Kasumi-1 (cell line): ENCODE measurements at places on chromosomes 1 and 21.

DNA sequence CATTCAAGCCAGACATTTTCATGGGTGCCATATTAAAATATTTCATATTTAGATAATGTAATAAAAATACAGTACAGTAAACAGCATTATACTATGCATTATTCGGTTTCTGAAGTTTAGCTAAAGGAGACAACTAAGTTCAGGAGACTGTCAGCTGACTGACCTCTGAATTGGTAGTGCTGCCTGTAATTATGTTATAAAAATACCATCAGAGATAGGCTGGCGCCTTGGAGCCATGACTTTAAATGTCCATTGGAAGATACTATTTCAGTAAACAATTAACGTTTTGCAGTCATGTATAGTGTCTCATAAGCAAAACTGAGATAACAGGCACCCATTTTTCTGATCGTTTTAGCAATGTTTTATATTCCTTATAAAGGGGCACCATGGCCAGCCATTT is 11.3 kb upstream of the RAB29 start:
- DNase-seq = no peak

GRCh38 chr1:88350648-88351047 is 333.4 kb upstream of the PKN2 start:
- no peak for DNase-seq

- DNase-seq = no peak
Observed at GRCh38 chr1:170075186-170075585, 691 bp upstream of the KIFAP3 start.

GRCh38 chr1:225063722-225064121 is 134.2 kb downstream of the DNAH14 start:
- DNase-seq = no peak

DNA sequence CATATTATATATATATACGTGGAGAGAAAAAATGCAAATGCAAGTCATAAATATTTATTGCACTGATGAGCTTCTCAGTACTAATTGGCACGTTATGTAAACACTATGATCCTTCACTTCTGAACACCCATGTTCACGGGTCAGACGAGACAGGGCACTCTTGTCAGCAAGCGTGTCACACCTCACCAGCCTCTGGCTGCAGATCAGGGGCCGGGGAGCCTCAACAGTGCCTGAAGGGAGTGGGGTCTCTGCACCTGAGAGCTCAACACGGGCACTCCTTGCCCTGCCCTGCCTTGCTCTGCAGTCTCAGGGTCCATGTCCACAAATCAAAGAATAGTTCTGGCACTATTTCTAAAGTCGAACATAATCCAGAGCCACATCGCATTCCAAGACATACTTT is 409 bp upstream of the HIVEP3 start:
- DNase-seq = no peak

DNA sequence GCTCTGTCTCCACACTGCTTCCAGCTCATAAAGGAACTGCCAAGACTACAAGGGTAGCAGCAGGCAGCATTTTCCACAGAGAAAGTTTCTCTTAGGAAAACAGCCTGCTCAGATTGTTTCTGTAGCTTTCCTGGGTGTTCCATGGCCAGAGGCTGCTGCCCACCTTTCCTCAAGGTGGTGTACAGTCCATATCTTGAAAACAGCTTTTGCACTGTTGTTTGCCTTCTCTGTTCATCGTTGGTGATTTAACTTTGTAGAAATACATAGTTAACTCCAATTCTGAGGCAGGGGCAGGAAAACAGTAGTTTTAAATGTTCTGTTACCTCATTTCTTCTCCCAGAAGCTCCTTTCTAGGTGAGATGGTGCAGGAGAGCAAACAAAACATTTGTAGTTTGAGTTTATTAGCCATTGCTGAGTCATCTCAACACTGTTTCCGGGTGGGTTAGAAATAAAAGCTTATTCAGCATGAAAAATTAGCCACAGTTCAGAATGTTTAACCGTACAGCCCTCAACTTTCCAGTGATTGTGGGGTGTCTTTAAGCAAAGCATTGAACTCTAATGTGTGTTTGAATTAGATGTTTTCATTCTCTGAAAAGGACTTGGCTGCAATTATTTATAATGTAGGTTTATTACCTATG is 41.7 kb downstream of the DIP2A start:
- DNase-seq = no peak

DNA sequence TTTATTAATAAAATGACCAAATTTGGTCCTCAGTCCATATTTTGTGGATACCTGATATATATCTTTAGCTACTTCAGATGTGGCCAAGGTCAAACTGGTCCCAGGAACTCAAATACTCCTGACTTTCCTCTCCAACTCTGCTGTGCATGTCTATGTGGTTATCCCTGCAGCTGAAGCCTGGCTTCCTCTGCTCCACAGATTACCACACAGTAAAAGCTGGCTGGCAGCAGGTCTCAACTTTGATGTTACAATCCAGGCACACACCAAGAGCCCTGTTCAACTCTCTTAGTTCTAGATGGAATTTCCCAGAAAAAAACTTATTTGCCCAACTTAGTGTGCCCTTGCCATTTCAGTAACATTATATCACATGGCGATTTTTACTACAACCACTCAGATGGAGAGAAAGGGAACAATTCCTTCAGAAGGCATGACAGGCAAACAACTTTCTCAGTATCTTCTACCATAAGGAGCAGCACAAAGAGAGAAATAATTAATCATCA is 479.5 kb downstream of the PLPP3 start:
- DNase-seq = no peak

DNA sequence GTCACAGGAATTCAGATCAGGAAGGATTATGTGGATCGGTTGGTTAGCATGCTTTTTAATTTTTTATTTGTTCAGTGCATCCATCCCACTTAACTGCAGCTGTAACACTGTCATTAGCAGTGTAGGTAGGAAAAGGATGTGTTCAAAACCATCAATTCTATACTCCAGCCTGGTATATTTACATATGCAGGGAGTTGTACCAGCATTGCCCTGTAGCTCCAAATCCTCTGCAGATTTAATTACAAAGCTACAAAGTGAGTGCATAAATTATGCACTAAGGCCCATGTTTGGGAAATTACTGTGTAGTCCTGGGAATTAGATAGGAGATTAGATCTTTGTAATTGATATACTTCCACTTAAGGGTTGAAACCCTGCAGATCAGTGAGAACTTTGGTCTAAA is 15.9 kb upstream of the OSBPL9 start:
- no peak for DNase-seq

- no peak for DNase-seq
Observed at GRCh38 chr1:39122056-39122455, 82.4 kb upstream of the MACF1 start.

DNA sequence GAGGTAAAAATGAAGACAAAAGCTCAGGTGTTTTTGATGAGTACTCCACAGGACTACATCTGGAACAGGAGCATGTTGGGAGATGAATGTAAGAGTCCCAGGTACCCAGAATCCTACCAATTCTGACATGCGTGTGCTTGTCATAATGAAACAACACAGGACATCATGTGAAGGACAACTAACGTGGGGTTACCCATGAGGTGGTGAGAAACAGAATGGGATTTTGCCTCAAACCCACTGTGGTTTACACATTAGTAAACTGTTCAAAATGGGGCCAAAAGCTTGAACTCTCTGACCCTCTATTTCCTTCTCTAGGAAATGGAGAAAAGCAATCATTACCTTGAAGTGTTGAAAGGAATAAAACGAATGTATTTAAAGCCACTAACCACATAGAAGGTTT is 266.2 kb downstream of the RGS7 start:
- DNase-seq = no peak

GRCh38 chr1:234307726-234308125 is 65.5 kb upstream of the COA6 start:
- no peak for DNase-seq

DNA sequence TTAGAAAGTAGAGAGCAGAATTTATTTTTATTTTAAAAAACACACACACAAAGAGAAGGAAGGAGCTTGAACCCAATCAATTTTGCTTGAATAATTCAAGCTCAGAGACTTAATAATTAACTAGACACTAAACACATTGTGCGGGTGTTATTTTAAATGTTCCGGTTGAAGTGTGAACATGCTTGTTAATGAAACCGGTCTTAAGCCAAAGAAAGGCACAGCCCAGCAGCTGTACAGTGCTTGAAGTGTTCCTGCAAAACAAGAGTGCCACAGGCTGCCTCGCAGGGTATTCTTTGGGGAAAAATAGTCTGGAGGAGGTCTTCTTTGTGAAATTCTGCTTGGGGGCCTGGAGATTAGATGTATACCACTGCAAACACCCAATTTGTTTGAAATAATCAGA is 2.2 kb upstream of the CDC42BPA start:
- no peak for DNase-seq

- DNase-seq = no peak
Observed at GRCh38 chr1:12336413-12336812, 106.6 kb downstream of the VPS13D start.

DNA sequence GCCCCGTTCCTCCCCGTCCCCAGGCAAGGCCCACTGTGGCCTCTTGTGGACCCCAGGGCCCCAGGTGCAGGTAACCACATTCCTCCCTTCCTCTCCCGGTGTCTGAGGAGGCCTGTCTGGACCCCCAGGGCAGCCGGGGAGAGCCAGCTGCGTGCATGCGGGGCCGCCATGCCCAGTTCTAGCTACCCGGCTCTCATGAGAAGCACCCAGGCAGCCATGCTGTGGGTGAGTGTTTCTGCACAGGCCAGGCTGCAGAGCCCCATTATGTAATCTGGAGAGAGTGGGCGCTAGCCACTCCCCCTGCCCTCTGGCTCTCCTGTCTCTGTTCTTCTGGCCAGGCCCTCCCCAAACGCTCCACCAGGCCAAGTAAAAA is 18.4 kb upstream of the PLEKHG5 start:
- no peak for DNase-seq

- DNase-seq = no peak
Observed at GRCh38 chr1:3120140-3120539, 51.1 kb downstream of the PRDM16 start.

DNA sequence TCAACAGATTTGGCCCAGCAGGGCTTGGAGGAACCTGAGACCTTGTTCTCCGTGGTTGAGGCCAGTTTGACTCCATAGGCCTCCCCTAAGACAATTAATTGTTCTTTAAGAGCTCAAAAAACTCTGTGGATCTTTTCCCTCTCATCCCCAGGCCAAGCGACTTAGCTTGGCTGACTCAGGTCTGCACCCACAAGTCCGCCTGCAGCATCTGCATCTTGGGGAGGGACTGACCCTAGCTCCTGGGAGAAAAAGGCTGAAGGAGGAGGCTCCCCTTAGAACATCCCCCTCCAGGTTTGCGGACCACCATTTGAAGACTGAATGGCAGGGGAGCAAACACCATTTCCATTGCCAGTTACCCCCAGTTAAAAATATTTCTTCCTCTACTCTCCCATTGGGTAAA is 1.5 kb upstream of the HES2 start:
- DNase-seq = no peak

DNA sequence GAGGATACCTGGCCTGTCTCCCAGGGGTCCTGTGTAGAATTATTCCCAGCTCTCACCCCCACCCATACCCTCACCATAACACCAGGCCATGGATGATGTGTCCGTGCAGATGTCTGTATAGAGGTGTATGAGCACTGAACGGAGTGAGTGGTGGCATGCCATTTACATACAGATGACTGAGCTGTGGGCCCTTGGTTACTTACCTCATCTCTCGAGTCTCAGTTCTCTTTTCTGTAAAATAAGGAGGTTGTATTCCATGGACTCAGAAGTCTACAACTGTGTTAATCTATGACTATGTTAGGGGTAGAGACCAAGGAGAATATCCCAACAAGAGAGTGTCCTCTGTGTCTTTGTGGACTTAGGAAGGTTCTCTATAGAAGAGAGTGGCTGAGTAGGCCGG is 65.6 kb upstream of the CD1D start:
- no peak for DNase-seq

DNA sequence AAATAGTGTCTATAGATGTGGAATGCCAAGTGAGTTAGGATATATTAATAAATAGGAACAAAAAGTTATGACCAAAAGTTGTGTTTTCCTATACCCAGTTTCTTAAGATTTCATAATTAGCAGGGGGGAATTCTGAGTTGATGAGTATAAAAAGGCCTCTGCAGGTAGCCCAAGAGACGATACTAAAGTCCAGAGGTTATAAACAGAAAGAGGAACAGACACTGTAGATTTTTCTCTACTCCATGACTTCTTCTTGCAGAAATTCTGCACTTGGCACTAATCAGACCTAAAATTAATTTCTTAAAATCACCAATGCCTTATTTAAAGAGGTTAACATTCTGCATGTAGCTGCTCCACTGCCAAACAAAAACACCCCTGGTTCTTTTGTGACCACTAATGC is 62.6 kb downstream of the ROR1 start:
- DNase-seq = no peak

DNA sequence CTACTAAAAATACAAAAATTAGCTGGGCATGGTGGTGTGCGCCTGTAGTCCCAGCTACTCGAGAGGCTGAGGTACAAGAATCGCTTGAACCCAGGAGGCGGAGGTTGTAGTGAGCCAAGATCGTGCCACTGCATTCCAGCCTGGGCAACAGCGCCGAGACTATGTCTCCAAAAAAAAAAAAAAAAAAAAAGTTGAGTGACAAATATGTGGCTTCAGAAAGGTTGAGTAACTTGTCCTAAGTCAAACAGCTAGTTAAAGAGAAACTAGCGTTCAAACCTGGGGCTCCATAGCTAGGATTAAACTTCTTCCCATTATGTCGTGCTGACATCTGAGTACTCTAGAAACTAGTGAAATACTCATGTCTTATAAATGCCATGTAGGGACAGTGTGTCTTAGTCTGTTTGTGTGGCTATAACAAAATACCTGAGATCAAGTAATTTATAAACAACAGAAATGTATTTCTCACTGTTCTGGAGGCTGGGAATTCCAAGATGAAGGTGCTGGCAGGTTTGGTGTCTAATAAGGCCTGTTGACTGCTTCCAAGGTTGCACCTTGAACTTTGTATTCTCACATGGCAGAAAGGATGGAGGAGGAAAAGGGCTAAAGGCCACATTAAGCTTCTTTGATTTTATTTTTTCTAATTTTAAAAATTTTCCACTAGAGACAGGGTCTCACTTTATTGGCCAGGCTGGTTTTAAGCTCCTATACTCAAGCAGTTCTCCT is 12.0 kb downstream of the AK4 start:
- DNase-seq = no peak

GRCh38 chr21:43024439-43025136 is 50.2 kb downstream of the PKNOX1 start:
- DNase-seq = no peak

- peak; percentile 95 for DNase-seq
Observed at GRCh38 chr1:50873458-50874187, 86.4 kb downstream of the FAF1 start.

DNA sequence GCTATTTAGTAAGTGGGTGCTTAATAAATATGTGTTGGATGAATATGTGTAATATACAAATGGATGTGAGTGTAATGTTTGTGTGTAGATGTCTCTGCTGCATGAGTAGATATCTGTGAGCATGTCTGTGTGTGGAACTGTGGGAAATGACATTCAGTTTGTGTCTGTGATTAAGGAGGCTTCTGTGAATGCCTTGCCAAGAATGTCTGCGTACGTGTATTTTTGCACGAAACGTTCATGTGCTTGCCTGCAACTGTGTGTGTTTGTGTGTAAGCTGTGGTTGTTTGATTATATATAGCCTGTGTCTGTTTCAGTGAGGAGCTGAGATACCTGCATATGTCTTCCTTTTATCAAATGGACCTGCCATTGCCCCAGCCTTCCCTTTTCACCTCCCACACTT is 13.8 kb downstream of the DMBX1 start:
- no peak for DNase-seq
